ENCODE measurements at places on chromosomes 5 and 9. TPM values are rescaled to one million over a fixed set of nuclear protein-coding genes. Genes with fewer than 3 reads are reported as not detected.

GRCh38 chr5:141101059-141101458, 786 bp downstream of the PCDHB3 start:
- DNase-seq = no peak

DNA sequence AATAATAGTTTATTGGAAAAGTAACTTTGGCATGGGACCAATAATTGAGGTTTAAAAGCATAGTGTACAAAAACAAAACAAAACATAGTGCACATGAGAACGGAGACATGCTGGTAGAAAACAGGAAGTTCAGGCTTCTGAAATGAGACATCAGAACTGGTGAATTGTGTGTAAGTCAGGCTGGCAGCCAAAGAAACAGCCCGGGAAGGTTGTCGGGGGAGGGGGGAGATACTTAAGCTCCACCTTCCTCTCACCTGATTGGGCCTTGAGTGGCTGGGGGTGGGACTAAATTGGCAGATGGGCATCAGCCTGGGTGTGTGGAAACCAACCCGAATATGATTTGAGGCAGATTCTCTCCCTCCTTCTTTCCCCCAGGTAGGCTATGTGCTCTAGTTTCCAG, 256.3 kb downstream of the SMARCA2 start:
- DNase-seq = no peak

DNA sequence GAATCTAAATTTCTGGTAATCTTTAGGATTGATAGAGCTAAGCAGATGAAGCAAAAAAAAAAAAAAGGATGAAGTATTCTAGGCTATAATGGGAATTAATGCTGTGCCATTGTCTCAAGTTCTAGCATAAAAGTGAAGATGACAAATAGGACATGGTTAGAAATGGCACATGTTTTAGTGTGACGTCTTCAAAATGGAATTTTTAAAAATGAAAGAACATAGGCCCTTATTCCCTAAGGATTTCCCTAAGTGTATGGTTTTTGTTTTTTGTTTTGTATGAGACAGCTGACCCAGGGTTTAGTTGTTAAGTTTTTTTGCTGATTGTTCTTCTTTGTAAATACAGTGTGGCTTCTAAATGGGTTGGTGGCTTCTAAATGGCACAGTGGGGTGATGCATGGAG, 7.1 kb downstream of the TLE4 start:
- DNase-seq = no peak

DNA sequence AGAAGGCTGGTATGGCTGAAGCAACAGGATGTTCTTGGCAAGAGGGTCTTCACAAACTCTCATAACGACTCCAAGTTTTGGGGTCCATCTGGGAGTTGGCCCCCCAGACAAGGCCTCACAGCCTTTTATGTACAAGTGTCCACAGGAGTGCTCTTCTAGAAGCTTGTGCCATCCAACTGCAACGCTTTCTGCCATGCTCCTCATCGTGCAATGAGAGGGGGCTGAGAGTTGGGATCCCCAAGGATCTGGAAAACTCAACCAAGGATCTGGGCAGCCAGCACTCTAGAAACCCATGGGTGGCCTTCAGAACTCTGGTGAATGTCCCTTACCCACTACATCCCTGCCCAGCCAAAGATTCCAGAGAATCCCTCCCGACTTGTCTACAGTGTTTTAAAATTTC, 8.5 kb upstream of the AMBP start:
- DNase-seq = no peak

GRCh38 chr9:107994648-107995047, 505.1 kb upstream of the KLF4 start:
- no peak for DNase-seq

DNA sequence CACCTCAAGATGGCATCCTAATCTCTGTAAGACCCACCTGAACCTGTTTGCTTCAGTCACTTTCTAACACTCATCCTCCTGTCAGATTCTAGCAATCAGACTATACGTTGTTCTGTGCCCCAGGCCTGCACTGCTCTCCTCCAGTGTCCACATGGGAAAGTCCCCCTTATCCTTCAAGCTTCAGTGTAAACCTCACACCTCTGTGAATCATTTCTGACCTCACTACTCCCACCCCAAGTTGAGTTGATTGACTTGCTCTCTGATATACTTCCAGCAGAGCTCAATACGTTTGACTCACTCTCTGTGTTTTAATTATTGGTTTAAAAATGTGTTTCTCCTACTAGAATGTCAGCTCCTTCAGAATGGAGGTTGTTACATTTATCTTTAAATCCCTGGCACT, 240.2 kb downstream of the FBXL17 start:
- no peak for DNase-seq

DNA sequence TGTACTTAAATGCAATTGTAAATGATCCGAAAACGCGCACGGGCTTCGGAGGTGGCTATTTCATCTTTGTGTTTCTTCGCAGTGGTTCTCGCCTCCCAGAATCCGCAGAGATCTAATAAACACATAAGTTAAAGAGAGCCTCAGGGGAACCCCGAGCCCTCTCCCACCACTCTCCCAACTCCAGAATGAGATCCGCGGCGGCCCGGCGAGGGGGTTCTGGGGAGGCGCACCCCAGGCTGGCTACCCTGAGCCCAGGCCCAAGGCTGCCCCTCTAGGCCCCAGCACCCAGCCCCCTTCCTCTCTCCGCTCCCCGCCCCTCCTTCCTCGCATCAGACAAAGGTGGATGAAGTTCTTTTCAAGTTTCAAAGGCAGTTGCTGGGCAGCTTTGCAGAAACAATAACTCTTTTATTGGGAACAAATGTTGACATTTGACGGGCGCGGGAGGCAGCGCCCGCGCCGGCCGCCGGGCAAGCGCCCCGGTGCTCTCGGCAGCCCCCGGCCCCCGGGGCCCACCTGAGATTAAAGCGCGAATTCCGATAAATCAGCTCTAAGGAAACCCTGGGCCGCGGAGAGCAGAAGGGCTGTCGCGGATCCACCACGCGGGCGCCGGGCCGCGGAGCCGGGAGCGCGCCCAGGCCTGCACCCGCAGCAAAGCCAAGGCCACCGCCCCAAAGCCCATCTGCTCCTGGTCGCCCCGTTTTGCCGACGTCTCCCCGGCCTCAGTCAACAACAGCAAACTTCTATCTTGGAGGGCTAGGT, 8.4 kb downstream of the IRX2 start:
- DNase-seq = no peak

GRCh38 chr5:10876006-10876744, 115.1 kb upstream of the DAP start:
- no peak for DNase-seq

GRCh38 chr9:74800226-74800625, 87.5 kb downstream of the TRPM6 start:
- DNase-seq = no peak

DNA sequence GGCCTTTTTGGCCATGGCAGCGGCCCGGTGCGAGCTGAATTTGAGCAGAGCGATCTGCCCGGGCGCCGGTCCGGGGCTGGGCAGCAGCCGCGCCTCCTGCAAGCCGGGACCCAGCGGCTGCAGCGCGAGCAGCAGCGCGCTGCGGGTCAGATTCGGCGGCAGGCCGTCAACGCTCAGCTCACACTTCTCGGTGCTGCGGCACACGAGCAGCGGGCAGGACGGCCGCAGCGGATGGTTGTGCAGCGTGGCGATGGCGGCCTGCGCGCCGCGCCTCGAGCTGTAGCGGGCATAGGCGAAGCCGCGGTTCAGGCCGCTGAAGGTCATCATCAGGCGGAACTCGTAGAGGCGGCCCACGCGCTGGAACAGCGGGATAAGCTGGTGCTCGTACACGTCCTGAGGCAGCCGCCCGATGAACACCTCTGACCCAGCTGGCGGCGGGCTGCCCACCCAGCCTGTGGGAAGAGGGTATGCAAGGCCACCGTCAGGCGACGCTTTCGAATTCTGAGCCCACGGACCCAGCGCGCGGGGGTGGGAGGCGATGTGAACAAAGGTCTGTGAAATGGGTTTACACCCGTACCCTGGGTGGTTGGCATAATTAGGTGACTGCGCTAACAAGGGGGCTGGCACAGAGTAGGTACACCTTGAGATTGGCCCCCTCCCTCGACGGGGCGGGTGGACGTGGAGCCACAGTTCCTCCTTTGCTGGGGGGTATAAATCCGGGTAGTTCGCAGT, 755 bp downstream of the DND1 start:
- DNase-seq = no peak

GRCh38 chr9:79193501-79194223, 378.1 kb upstream of the TLE4 start:
- no peak for DNase-seq

GRCh38 chr9:82582693-82583092, 480.2 kb downstream of the RASEF start:
- DNase-seq = no peak

DNA sequence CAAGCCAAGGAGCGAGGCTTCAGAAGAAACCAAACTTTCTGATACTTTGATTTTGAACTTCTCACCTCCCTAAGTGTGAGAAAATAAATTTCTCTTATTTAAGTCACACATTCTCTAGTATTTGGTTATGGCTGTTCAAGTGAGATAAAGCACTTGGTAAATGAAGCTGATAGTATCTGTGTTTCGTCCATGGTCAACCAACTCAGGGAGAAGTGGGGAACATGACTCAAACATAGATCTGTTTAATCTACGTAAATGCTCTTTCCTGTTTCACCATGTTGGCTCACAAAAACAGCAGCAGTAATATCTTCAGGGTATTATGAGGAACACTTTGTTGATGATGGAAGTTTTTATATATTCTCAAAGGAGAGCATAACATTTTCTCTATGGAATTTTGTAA, 2167.2 kb upstream of the C9orf72 start:
- no peak for DNase-seq

DNA sequence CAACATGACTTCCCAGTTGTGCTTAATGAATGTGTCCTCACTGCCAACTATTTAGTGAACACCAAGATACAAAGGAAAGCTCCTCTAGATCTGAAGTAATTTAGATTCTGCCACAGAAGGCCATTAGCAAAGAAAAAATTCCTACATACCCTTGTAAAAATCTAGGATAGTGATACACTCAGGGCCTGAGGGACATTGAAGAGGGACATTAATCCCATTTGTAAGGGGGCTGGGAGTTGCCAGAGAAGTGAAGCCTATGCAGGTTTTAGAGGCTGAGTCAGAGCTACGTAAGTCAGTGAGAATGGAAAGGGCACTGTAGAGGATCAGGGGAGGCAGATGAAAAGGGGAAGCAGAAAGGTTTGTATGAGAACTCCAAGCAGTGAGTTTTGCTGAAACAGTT, 286.9 kb upstream of the TARS1 start:
- DNase-seq = no peak

DNA sequence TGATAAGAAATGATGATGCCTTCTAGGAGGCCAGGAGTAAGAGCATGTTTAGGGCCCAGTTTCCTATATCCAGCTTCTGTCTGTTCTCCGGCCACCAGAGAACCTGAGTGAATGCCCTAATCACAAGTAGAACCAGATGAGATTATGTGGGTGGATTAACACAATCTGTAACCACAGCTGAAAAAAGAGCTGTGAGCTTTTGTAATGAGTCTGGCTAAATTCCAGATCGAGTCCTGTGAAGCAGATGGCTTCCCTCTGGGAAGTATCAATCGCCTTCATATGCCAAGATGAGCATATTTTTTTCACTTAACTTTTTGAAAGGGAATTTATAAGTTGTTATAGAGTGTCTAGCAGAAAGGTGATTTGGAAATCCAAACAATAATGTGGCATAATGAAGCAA, 99.8 kb downstream of the NNT start:
- DNase-seq = no peak

DNA sequence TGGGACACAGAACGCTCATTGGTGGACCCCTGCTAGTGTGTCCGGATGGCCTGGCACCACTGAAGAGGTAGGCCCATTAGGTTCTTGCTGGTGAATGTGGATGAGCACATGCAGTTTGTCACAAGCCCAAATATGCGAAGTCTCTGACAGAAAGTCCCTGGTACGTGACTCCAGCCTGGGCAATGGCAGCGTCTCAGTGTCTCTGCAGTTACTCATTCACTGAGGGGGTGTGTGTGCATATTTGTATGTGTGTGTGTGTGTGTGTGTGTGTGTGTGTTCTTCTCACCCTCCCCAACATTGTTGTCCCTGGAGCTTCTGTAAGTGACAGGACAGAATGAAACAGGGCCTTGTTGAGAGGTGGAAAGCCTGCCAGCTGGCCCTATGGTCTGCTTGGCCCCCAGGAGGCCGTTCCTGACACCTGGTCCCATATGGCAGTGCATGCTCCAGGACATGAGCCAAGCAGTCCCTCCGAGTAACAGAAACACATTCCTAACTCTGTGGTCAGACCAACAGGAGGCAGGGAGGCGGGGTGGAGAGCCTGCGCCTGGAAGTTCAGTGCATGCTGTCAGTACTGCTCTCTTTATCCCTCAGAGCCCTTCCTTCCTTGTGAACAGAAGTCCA, 169.9 kb downstream of the SLC28A3 start:
- peak; percentile 53 for DNase-seq

- DNase-seq = peak; percentile 93
Observed at GRCh38 chr9:4077499-4078102, 222.3 kb downstream of the GLIS3 start.

The DEPDC1B gene
- 25.1 TPM for total RNA-seq

The C5 gene
- total RNA-seq = 1.6 TPM

The ESM1 gene
- not detected for total RNA-seq

The SLC36A2 gene
- not detected for total RNA-seq

The TMOD1 gene
- total RNA-seq = 4.9 TPM

The PCDHB5 gene
- 0.10 TPM for total RNA-seq

The EGFL7 gene
- 17.3 TPM for total RNA-seq

All from colonic mucosa (tissue), 4 donors.